Fibroblast of upper back skin (primary cell): ENCODE measurements at places on chromosomes 6 and 20.

DNA sequence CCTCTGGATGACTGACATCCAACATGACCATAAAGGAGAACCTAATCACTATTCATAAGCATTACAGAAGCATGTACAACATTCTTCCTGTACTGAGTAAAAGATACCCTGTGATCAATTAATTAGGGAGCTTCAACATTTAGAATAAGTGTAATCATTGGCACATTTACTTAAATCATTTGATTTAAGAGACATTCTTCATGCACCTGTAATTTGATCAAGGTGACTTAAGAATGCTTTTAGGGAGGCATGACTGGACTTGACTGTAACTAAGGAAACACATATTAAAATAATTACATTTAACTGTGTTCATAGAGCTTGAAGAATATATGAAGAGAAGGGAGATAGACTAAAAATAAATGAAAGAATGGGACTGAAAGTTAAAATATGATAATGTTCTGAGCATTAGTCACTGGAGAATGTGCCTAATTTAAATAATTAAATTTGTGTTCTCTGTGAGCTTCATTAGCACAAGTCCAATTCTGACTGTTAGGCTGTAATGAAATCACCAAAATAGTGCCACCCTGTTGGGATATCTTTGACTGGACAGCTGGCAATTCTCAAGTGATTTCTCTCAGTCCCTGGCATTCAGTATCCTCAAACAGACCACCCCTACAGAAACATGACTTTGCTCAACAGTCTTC, 295.5 kb upstream of the ADGRB3 start:
- DNase-seq, result no peak

GRCh38 chr6:142816031-142816430, 128.9 kb downstream of the HIVEP2 start:
- peak; percentile 51 for DNase-seq

DNA sequence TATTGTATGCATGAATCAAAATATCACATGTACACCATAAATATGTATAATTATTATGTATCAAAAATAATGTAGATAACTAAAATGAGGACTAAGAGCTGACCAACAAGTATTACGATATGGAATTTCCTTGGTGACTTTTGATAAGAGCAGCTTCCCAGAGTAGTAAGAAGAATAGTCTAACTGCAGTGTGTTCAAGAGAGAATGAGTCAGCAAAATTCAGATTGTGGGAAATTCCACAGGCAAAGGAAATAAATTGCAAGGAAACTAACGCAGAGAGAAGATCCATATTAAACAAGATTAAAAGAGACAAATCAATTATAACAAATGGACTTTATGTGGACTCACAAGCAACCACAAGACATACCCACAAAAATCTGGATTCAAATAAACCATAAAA, 26.4 kb downstream of the FRK start:
- DNase-seq, result peak; percentile 53

- peak; percentile 86 for DNase-seq
Observed at GRCh38 chr6:7992002-7992815, 72.0 kb downstream of the BLOC1S5 start.

DNA sequence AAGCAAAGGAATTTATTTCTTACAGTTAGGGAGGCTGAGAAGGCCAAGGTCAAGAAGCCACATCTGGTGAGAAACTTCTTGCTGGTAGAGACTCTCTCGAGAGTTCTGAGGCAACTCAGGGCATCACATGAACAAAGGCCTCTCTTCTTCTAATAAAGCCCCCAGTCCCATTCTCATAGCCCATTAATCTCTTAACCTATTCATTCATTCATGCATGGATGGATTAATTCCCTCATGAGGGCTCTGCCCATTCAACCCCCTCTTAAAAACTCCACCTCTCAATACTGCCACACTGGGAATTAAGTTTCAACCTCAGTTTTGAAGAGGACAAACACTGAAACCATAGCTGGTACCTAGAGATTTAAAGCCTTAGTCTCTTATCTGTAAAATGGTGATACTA, 217.9 kb upstream of the SPTLC3 start:
- DNase-seq, result no peak

DNA sequence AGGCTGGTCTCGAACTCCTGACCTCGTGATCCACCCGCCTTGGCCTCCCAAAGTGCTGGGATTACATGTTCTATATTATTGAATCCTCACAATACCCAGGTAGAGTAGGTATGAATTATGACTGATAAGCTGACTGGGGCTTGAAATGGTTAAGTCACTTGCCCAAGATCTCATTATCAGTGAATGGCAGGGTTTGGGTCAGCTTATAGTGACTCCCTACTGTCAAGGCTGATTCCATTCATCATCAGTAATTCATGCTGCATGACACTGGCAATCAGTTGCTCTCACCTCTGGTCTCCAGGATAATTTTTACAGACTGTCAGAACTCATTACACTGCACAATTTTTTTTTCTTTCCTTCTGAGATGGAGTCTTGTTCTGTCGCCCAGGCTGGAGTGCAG, 127.6 kb downstream of the KIF13A start:
- DNase-seq, result no peak

DNA sequence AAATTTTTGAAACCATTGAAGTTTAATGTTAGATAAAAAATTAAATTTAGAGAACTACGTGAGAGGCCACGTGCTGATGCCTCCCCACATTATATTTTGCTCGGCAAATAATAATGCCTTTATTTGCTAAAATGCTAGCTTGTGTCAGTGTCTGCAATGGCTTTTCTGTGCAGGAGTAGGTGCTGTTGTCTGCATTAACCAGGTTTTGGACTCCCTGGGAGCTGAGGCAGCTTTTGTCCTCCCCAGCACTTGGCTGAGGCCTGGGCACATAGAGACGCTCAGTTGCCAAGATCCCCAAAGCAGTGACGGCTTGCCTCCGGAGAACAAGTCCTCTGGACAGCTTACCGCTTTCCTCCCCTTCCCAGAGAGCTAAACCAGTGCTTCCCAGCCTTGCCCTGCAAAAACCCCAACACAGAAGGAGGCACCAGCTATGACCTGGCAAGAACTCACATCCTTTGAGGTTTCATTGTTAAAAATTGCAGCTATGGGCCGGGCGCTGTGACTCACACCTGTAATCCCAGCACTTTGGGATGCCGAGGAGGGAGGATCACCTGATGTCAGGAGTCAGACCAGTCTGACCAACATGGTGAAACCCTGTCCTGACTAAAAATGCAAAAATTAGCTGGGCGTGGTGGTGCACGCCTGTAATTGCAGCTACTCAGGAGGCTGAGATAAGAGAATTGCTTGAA, 59.9 kb downstream of the KAT14 start:
- no peak for DNase-seq

DNA sequence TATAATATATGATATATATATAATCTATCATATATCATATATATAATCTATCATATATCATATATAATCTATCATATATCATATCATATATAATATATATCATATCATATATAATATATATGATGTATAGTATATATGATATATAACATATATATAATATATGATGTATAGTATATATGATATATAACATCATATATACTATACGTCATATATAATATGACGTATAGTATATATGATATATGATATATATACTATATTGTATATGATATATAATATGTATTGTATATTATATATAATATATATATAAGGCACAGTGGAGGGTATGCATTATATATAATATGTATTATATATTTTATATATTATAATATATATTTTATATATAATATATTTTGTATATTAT, 36.7 kb downstream of the PTPRA start:
- DNase-seq, result no peak

- no peak for DNase-seq
Observed at GRCh38 chr6:161443848-161444247, 170.0 kb upstream of the AGPAT4 start.

GRCh38 chr6:148179786-148180185, 162.9 kb upstream of the SASH1 start:
- peak; percentile 22 for DNase-seq
